ENCODE measurements at places on chromosomes 12 and 14. TPM values are rescaled to one million over a fixed set of nuclear protein-coding genes. Genes with fewer than 3 reads are reported as not detected.

Gene RD3L
- polyA plus RNA-seq: not detected

- DNase-seq: no peak
These were observed 40.4 kb upstream of the PPP2R5C start for GRCh38 chr14:101721111-101721510.

Gene MDM2
- polyA plus RNA-seq: 55.1 TPM

Gene SELPLG
- polyA plus RNA-seq: 1.7 TPM

Gene USP44
- 1.8 TPM for polyA plus RNA-seq

- DNase-seq: no peak
These were observed 22.2 kb downstream of the RTRAF start for GRCh38 chr14:52011523-52011922.

Gene CLMN
- polyA plus RNA-seq: 19.7 TPM

Gene FIGNL2
- polyA plus RNA-seq: 6.0 TPM

DNA sequence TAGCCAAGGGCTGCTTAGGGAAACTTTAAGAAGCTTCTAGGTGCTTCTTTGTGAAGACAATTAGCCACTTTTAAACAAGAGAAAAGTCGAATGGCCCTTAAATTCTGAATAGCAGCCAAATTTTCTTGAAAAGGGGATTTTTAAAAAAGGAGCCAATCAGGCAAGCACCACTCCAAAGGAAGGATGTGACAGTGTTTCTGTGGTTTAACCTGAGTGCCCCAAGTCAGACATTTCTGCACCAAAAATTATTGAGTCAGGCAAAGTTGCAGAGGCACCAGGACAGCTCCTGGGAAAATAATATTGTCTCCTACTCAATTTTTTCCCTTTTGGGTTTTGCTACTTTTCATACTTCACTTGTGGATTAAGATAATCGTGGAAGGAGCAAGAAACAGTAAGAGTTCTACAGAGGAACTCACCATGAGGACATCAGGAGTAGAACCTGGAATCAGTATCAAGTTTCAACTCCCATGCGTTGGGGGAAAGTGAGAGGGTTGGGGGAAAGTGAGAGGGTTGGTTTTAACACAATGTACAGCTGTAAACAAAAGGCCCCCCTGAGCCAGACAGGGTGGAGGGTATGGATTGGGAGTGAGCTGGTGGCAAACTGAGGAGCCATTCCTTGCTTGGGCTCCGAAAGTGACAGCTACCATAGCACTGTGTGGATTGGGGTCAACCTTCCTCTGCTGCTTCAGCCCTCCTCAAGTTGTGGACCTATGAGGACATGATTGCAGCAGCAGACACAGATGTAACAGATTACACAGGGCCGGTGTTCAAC lies 90.8 kb downstream of the SLC38A1 start:
- no peak for DNase-seq

Measured in renal cortex interstitium (tissue), 15 donors.